ENCODE measurements at places on chromosomes 6 and 20.

DNA sequence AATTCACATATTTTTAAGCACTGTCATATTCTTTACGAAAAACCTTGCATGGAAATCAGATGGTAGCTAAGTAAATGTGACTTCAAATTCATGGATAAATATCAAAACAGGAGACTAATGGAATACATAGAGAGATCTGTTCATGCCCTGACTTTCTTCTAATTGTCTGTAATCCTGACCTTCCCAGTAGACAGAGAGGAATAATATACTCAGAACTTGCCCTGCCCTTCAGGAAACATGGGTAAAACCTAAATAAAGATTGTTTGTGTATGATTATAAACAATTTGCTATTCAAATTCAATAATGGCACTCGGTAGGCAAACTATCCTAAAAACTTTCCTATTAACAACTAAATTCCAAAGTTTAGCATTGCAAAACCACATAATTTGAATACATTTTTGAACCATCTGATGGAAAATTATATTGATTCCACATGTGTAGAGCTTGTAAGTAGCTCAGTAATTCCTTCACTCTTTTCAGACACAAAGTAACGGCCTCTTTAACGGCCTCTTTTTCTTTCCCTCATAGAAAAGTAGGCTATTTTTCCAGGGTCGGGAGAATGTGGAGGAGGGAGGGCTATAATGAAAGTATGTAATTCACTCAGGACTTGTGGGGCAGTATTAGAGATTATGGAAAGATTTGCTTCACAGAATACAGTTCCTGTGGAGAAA is 227.6 kb downstream of the ALDH8A1 start:
- no peak for DNase-seq

DNA sequence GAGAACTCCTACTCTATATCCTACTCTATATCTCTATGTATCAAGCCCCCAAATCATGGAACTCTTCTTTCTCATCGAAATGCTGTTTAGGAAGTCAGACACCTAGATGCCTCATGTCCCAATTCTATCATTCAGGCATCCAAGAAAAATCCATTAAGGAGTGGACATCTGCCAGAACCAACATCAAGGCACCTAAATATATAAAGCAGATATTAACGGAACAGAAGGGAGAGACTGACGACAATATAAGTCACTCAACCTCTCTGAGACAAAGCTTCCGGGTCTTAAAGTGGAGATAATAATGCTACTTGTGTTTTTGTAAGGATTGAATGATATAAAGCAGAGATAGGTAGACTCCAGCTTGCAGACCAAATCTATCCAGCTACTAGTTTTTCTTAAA is 241.5 kb downstream of the NFATC2 start:
- no peak for DNase-seq

GRCh38 chr20:16063881-16064280 is 509.4 kb downstream of the KIF16B start:
- DNase-seq: no peak

- DNase-seq: no peak
Observed at GRCh38 chr6:81668615-81669047, 83.8 kb downstream of the TENT5A start.

DNA sequence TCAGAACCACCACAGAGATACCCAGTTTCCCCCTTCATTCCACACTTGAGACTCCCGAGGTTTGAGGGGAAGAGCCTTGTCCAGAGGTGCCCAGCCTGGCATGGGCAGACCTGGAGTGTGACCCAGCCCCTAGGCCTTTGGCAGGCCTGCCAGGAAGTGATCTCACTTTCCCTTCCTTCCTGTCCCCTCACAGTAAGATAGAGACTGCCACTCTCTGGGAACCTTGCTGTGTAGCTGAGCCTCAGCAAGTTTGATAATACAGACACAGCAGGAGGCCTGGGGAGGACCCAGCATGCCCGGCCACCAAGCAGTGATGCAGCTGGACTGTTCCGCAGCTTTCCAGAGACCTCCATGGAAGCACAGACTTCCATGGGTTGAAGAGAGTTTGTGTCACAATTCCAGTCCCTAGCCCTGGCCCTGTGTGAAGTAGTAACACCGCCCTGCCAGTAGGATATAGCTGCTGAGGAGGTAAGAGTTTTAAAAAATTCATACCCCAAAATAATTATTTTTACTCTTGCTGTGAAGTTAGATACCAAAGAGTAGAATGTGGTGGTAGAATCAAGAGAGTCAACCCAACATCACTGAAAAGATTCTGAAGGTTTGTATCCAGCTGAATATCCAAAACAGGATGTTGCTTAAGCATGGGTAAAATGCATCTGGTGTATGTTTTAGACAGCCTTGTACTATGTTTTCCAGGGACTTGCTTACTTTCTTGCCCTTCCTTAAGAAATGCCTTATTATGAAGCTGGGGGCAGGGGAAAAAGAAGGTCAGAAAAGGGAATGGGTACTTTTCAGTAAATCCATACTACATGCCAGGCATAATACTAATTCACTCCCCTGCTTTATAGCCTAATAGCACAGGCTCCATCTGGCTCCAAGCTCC is 16.3 kb downstream of the PKIG start:
- DNase-seq: no peak

GRCh38 chr20:50992733-50993457 is 30.0 kb downstream of the KCNG1 start:
- DNase-seq: no peak

DNA sequence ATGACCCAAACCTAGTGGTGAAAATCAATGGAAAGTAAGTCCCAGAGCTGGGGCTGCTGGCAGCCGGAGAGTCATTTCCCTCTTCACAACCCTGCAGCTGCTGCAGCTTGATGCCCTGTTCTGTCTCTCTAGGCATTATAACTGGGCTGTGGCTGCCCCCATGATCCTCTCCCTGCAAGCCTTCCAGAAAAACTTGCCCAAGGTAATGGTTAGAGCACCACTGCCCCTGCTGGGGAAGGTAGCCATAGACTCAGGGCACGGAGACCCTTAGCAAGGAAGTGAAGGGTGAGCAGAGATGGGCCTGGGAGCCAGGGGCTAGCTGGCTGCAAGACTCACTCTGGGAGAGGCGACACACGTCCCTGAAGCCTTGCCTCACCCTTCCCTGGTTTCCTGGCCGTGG is 12.0 kb downstream of the LPIN3 start:
- DNase-seq: no peak

GRCh38 chr6:3119040-3119723 is 671 bp downstream of the BPHL start:
- no peak for DNase-seq

GRCh38 chr6:134774201-134774638 is 175.7 kb downstream of the ALDH8A1 start:
- DNase-seq: no peak

DNA sequence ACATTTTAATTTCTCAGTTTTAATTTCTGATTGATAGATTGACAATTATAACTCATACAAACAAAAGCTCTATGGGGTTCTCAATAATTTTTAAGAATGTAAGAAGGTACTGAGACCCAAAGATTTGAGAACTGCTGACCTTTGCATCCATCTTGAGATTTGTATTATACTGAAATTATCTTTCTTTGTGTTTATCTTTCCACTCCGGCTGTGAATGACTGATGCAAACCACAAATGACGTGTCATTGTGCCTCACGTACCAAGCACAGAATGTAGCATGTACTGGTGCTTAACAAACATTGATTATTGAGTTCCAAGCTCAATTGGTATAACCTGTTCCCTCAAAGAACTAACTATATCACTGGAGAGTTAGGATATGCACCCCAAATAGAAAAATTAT is 152.1 kb upstream of the SMLR1 start:
- DNase-seq: no peak

- DNase-seq: no peak
Observed at GRCh38 chr6:78611102-78611620, 256.2 kb upstream of the IRAK1BP1 start.

- DNase-seq: no peak
Observed at GRCh38 chr20:46752728-46753127, 43.3 kb downstream of the SLC2A10 start.

DNA sequence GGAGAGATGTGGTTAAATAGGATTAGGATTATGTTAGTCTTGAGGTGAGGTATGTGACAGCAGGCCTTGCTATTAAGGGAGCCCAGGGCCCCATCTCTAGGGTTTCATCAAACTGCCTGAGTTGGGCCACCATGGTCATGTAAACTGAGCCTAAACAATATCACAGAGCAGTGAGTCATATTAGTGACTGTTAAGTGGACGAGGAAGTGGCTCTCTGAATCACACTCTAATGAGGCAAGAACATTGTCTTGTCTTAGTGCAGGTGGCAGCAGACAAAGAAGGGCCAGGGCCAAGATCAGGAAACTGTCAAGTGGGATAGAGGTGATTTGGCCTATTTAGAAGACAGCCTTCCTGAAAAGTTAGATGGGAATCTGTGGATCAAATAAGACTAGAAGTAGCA is 23.1 kb downstream of the ENPP3 start:
- DNase-seq: no peak

- DNase-seq: no peak
Observed at GRCh38 chr6:42292004-42292740, 74.5 kb upstream of the MRPS10 start.

GRCh38 chr6:26223650-26224546 is 136.7 kb downstream of the HFE start:
- peak; percentile 41 for DNase-seq

DNA sequence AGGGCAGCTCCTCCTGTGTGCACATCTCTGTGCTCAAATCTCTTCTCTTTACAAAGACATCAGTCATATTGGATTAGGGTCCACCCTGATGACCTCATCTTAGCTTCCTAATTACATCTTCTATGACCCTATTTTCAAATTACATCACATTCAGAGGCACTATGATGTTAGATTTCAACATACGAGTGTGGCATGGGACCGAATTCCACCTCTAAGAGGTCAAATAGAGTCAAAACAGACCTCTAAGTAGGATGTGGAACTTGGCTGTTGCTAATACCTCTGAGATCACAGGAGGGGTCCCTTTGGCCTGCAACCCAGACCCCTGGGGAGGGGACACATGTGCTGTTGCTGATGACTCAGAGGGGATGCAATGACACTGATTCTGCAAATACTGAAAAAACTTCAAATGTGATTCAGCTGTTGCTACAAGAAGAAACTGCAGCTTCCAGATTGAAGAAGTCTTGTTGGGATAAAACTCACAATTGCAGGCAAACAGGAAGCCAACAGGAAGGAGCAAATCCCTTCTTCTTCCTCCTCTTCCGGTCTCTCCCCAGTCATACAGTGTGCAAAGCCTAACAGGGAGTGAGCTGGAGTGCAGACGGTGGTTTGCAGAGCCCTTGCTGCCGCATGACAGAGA is 216.2 kb downstream of the MYLK4 start:
- no peak for DNase-seq

- DNase-seq: no peak
Observed at GRCh38 chr6:169905041-169905807, 153.8 kb downstream of the ERMARD start.

- no peak for DNase-seq
Observed at GRCh38 chr6:93242049-93242448, 177.3 kb downstream of the EPHA7 start.

GRCh38 chr6:128617285-128617684 is 96.9 kb upstream of the PTPRK start:
- no peak for DNase-seq

GRCh38 chr6:109491207-109491938 is 8.4 kb upstream of the ZBTB24 start:
- no peak for DNase-seq

DNA sequence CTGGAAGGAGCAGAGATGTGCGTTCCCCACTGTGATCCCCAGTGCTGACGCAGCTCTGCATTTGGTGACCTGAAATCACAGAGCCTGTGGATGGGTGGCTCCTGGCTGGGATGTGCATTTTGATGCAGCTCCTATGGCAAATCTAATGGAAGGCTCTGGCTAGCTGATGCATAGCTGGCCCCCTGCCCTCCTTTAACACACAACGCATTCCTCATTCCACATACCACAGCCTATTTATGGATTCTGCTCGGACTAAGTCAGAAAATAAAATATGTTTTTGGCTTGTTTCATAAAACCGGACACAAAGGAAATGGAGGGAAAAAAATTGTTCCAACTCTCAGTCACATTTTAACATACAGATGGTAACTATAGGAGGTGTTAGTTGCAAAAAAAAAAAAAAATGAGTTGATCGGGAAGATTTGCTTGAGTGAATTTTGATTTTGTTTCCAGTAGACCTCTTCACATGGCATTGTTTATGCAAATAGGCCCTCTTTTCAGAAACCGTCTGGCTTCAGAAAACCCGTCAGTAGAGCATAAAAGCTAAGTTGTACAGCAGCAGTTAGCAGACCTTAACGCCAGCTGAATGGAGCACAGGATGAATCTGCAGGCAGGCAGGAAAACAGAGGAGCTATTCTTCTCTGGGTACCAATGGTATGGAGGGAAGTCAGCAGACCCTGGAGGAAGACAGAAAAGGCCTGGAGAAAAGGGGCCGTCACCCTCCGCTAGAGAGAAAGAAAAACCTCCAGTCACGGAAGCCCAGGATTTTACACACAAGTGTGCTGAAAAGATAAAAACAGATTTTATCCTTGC is 215.4 kb downstream of the HDGFL1 start:
- DNase-seq: no peak

GRCh38 chr6:37060195-37060559 is 54.7 kb downstream of the FGD2 start:
- no peak for DNase-seq

GRCh38 chr6:157304899-157305663 is 18.2 kb downstream of the TMEM242 start:
- DNase-seq: no peak

DNA sequence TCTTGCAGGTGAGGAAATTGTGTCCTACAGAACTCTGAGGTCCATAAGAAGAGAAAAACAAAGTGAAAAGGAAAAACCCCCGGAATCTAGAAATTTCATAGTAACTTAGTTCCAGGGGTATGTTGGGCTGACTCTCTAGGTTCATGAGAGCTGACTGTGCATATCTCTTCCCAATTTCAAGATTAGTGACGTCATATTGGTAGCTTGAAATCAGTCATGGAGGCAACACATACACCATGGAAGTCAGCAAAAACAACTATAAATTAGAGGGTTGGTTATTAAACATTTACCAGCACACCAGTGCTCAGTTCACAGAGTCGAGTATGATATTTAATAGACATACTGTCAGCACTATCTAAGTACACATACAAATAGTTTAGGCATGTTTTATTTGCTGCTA is 49.8 kb downstream of the PHACTR1 start:
- DNase-seq: no peak

DNA sequence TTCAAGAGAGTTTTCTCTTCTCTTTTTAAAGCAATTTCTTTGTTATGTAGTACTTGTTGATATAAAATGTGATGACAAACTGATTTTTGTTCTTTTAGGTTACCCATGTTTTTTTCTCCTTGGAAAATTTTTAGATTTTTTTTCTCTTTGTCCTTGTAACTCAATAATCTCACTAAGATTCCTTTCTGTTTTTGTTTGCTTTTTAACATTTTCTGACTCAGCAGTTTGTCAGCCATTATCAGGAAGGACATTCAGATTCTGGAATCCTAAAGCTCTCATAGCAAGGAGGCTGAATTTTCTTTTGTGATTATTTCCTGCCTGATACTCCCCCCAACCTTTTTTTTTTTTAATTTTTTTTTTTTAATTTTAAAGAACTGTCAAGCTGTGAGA is 75.2 kb upstream of the CITED2 start:
- DNase-seq: no peak

DNA sequence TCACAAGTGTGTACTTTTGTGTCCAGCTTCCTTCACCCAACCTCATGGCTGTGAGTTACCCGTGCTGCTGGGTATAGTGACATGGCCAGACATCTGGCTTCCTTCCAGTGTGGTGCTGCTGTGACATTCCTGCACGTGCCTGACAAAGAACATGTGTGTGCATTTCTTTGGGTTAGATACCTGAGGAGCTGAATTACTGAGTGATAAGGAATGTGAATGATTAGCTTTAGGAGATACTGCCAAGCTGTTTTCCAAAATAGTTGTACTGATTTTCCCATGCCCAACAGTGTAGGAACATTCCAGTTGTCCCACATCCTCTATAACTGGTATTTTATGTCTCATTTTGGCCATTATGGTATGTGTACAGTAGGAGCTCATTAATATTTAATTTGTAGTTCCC is 132.5 kb downstream of the PREX1 start:
- no peak for DNase-seq
